ENCODE measurements at places on chromosomes 7 and 10. TPM values are rescaled to one million over a fixed set of nuclear protein-coding genes. Genes with fewer than 3 reads are reported as not detected.

DNA sequence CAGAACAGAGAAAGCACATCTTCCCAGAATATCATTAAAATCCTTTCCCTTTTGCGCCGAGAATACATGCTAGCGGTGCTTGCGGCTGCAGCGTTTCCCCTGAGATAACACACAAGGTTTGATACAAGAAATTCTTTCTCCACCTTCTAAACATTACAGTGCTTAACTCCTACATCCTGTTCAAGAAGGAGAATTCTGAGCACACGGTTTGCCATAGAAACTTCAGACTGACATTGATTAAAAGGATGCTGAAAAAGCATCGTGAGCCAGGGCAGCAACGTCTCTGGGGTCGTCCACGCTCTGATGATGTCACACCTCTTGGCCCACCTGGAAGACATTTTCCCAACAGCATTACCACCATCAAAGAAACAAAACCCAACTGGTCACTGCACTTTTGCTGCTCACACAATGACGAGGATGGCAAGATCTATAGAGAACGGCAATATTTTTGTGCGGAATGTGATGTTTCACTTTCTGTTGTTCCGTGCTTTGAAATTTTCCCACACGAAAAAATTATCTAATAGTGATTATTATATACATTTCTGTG lies 27.0 kb upstream of the PRSS1 start:
- no peak overlapping the region for H3K4me3 ChIP-seq
- no peak overlapping the region for H3K27ac ChIP-seq
- H3K27me3 ChIP-seq = peaks cover 6% of the 10 kb centered on the region
- no peaks in the 10 kb centered on the region for H3K4me1 ChIP-seq

DNA sequence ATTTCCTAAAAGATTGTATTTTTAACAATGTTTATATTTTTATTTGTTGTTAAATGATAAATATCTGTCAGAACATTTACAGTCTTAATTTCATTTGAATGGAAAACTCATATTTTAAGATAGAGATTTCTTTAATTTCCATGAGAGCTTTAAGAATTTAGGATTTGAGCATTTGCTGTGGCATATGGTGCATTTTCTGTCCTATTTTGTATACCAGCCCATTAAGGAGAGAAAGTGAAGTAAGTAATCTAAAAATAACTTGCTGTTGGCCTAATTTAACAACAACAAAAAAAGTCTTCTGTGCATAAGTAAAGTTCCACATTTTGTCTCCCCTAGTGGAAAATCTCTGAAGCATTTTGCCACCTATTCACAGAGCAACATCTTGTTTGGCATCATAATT lies 190.9 kb upstream of the PPP1R3A start:
- H3K36me3 ChIP-seq = no peaks in the 10 kb centered on the region
- H3K27me3 ChIP-seq = no peaks in the 10 kb centered on the region
- DNase-seq = no peak
- no peak overlapping the region for H3K27ac ChIP-seq
- no peaks in the 10 kb centered on the region for H3K4me1 ChIP-seq
- H3K4me3 ChIP-seq = no peak overlapping the region

DNA sequence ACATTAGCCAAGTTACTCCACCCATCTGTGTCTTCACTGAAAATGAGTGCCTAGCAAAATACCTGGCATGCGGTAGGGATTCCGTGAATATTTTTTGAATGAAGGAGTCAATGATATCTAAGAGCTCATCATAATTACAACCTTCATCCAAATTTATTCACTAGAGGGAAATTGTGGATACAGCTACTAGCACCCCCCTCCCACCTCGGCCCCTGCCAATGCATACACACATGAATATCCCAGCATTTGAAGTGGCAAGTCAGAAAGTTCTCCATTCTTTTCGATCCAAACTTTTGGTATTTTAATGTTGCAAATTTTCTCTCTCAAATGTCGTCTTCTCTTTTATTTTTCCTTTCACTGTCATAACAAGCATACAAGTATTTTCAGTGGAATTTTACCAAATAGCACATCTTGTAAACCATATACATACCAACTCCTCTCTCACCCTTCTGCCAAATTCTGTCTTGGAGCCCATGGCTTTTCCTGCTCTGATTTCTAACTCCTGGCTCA lies 164.3 kb downstream of the GRID1 start:
- H3K4me1 ChIP-seq = no peaks in the 10 kb centered on the region
- H3K27ac ChIP-seq = no peak overlapping the region
- no peaks in the 10 kb centered on the region for H3K36me3 ChIP-seq
- H3K4me3 ChIP-seq = no peak overlapping the region

DNA sequence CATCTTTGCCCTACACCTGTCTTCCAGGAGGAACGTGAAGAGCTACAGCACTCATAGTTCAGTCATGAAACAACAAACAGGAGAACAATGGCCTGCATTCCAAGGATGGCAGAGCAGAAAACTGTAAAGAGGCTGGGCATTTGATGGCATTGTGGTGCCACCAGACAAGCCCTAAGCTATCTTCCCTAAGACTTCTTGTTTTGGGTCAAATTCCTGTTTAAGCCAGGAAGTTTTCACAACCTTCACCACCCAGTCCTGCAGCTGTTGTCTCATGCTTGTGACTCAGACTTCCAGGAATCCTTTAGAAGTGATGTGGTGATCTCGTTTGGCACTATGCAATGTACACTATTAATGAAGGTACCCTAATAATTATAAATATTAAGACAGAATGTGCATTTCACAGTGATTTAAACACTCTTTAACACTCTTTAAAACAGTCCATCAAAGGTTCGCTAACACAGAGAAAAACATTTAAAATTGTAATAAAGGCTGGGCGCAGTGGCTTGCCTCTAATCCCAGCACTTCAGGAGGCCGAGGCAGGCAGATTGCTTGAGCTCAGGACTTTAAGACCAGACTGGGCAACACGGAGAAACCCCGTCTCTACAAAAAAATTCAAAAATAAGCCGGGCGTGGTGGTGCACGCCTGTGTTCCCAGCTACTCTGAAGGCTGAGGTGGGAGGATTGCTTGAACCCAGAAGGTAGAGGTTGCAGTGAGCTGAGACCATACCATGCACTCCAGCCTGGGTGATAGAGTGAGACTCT lies 2.7 kb upstream of the HERPUD2 start:
- H3K36me3 ChIP-seq = no peaks in the 10 kb centered on the region
- H3K4me1 ChIP-seq = peaks cover 19% of the 10 kb centered on the region
- DNase-seq = no peak
- H3K4me3 ChIP-seq = no peak overlapping the region
- H3K27ac ChIP-seq = no peak overlapping the region

PTPRN2 gene
- 4.9 TPM for total RNA-seq

KNDC1 gene
- 14.3 TPM for total RNA-seq

ST8SIA6 gene
- total RNA-seq = 13.9 TPM

ACSM6 gene
- total RNA-seq = not detected

All from upper lobe of right lung (tissue), 1 donor.